ENCODE measurements at places on chromosomes 16 and 17.

- no peak for DNase-seq
These were observed 1.4 kb upstream of the KRTAP29-1 start for GRCh38 chr17:41304091-41304490.

- DNase-seq, result no peak
These were observed 7.3 kb downstream of the ENDOV start for GRCh38 chr17:80422276-80422675.

- no peak for DNase-seq
These were observed 14.9 kb upstream of the C16orf54 start for GRCh38 chr16:29760567-29761279.

GRCh38 chr17:8868529-8868951 lies 1.1 kb upstream of the PIK3R6 start:
- no peak for DNase-seq

- DNase-seq, result no peak
These were observed 57.4 kb downstream of the PLCG2 start for GRCh38 chr16:81836279-81837054.

DNA sequence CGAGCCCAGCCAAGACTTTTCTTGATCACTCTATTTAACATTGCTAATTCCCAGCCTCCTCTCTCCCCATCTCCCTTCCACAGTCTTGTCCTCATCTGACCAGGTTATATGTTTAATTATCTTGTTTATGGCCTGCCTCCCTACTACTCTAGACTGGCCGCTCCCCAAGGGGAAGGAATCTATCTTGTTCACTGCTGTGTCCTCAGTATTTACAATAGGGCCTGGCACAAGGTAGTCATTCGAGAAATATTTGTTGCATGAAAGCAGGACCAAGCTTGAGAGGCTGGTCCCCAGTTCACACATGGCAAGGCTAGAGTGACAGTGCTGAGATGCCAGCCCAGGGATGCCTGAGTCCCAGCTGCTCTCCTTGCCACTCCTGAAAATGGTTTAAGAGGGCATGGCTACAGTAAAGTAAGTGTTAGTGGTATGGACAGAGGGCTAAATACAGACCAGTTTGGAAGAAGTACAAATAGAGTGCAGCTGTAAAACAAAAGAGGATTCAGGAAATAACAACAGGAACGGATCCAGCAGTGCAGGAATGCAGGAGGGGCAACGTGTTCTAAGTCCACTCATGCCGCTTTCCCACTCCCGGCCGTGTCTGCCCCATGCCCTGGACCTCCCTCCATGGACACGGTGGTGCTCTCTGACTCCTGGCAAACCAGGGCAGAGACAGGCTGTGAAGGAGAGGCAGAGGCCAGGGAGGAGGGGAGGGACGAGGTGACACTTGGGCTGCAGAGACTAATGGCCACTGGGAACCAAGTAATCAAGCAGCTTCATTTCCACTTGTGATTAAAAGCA lies 65.6 kb downstream of the TOM1L2 start:
- no peak for DNase-seq

DNA sequence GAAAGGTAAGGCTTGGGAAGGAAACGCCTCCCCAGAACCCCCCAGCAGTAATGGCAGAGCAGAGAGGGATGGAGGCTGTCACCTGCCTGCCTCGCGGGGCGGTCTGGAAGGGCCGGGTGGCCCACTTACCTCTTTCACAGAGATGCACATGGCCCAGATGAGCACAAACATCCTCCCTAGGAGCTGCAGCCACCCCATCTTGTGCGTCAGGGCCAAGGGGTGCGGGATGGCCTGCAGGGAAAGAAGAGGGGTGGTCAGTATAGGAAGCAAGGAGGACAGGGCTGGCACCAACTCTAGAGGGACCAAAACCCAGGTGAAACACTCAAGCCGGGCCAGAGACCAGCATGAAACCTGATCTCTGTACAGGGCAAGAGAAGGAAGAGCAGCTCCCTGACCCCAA lies 29.7 kb downstream of the TRPV3 start:
- DNase-seq, result no peak

DNA sequence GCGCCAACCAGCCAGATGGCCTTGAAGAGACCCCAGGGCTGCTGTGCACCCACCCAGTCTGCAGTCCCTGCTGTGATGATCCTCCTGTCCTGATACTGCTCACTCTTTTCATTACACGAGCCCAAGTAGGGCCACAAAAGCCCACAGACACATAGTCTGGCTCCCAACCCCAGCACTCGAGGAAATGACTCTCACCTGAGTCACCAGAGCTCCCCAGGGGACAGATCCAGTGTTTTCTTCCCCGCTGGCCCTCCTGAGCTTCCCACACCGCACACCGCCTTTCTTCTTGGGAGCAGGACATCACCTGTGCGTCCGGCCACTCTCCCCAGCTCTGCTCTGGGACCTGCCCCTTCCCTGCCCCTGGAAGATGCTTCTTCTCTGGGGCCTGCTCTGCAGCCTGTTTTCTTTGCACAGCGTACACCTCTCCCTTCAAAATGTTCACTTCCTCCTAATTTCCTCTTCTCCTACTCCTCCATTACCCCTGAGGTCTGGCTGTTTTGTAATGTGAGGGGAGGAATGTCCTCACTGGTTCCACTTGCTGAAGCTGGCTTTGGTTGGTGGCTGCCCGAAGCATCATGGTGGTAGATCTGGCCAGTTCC lies 2.0 kb upstream of the SCN4A start:
- no peak for DNase-seq

DNA sequence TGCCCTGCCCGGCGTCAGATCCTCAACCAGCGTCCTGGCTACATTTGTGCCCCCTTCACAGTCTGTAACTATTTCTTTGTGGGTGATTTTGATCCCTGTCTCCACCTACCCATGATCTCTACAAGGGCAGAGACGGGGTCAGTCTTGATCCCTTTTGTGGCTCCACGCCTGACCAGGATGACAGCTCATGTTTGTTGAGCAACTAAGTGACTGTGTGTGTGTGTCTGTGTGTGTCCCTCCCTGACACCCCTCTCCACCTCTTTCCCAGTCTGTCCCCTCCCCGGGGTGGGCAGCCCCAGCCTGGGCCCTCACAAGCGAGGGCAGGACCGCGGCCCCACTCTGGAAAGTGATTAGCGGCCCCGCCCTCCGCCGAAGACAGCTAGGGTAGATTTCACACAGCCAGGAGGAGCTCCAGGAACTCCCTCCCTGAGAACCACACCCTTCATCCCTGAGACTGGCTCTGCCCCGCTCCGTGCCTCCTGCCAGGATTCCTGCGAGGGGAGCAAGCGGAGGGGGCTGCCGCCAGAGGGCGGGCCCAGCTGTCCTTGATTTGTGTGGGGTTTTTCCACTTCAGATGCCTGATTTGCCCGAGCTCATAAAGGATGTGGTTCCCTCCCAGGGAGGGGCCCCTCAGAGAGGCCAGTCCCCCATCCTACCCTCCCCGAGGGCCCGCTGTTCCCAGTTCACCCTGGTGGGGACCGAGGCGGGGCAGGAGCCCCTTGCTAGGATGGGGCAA lies 5.3 kb upstream of the HS3ST6 start:
- DNase-seq, result peak; percentile 52

DNA sequence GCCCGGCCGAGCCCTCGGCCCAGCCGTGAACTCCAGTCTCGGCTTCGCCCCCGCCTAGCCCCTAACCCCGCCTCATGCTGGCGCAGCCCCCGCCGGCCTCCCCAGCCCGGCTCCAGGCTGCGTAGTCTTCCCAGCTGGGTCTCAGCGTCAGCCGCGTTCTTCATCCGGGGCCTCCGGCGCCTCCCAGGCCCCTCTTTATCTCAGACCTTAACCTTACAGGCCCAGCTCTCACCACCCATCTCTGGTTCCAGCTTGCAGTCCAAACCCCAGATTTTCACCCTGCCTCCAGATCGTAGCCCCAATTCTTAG lies at the start of gene PROCA1:
TSS of gene PROCA1 (minus strand) at position 166 of the 309 bp plus-strand sequence. CDS start 228 bp downstream, outside the sequence.
- no peak for DNase-seq

DNA sequence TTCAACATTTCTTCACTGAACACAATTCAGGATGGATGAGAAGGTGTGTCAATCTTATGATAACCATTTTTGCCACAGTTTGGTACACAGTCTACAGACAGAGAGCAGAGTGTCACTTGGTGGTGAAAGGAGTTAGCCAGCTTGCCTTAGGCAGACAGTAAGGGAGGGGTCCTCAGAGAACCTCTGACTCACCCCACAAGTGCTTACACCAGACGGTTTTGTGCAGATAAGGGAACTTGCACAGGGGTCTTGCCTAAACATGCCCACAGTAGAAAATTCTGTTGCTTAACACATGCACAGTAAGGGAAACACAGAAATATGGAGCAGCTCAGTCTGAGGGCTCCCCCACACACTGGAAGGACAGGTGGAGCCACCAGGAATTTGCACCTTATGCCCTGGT lies 204.5 kb upstream of the CDH8 start:
- no peak for DNase-seq

- no peak for DNase-seq
These were observed 471.6 kb upstream of the ERCC4 start for GRCh38 chr16:13448346-13448745.

GRCh38 chr16:86965840-86966550 lies 351.2 kb downstream of the C16orf95 start:
- no peak for DNase-seq

GRCh38 chr17:21379080-21379711 lies 3.0 kb downstream of the KCNJ12 start:
- no peak for DNase-seq

DNA sequence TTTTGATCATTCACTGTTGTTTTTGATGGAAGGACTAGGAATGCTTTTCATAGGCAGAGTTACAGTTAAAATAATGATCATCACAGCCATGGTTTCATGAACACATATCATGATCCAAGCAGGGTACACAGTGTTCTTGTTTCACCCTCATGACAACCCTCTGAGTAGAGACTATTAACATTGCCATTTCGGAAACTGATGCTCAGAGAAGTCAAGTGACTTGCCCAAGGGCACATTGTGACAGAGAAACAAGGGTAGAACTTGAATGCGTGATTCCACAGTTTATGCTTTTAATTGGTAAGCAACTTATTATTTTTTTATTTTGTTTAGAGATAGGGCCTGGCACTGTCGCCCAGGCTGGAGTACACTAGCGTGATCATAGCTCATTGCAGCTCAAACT lies 202.3 kb downstream of the KATNIP start:
- DNase-seq, result no peak

DNA sequence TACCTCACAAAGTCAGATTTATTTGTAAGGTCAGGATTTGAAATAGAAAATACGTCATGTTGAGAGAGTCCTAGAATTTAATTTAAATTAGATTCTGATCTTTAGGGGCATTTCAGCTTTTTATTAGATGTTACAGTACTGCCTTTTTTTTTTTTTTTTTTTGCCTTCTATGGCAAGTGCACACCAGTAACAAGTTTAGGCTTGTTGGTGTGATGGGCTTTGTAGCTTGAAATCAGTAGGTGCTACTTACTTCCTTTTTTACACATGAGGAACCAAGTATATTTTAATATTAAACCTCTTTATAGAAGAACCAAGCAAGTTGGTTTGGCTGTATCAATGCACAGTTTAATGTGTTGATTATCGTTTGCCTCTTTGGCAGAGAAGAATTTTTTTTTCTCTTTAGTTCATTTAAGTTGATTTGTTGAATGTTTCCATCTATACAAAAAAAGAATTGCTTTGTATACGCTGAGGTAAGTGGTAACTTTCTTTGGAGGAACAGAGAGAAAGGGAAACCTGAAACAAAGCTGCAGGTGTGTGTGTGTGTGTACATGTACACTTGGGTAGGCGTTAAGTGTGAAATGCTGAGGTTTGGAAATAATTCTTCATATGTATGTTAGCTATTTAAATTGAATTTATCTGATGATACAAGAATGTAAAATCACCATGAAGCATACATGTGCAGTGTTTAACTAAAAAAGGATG lies 15.7 kb downstream of the RBL2 start:
- no peak for DNase-seq

DNA sequence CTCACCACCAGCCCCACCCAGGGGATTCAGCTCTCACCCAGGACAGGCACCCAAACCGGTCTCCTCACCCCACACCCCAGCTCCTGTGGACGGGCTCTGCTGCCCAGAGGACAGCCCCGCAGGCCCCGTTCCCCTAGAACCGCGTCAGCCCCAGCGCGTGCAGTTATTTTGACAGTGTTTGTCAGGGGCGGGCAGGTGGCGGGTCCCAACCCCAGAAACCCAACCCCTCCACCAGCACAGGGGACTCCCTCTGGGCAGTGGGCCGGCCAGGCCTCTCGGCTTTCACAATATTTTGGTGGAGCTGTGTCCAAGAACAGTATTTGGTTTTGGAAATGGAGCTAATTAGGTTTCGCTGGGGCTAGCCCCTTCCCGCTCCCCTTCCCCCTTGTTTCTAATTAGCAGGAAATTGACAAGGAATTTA lies 44.8 kb downstream of the BAHCC1 start:
- DNase-seq, result no peak

- no peak for DNase-seq
These were observed 253.6 kb downstream of the ZFHX3 start for GRCh38 chr16:72794319-72794718.

DNA sequence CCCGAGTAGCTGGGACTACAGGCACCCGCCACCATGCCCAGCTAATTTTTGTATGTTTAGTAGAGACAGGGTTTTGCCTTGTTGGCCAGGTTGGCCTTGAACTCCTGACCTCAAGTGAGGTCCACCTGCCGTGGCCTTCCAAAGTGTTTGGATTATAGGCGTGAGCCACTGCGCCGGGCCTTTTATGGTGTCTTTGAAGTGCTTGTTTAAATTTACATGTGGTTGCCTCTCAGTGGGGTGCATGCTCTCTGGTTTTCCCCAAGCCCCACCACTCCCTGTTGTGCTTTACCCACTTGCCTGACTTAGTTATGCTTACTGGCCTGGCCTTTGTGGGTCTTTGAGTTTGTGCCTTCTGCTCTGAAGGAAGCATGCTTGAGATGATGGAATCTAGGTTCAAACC lies 132.0 kb downstream of the PRKCB start:
- no peak for DNase-seq

- DNase-seq, result no peak
These were observed 4.5 kb upstream of the SAMD14 start for GRCh38 chr17:50134206-50135110.

- DNase-seq, result no peak
These were observed 3.6 kb downstream of the MAP2K4 start for GRCh38 chr17:12024327-12024726.

GRCh38 chr16:80197741-80198201 lies 343.0 kb upstream of the DYNLRB2 start:
- DNase-seq, result peak; percentile 17

DNA sequence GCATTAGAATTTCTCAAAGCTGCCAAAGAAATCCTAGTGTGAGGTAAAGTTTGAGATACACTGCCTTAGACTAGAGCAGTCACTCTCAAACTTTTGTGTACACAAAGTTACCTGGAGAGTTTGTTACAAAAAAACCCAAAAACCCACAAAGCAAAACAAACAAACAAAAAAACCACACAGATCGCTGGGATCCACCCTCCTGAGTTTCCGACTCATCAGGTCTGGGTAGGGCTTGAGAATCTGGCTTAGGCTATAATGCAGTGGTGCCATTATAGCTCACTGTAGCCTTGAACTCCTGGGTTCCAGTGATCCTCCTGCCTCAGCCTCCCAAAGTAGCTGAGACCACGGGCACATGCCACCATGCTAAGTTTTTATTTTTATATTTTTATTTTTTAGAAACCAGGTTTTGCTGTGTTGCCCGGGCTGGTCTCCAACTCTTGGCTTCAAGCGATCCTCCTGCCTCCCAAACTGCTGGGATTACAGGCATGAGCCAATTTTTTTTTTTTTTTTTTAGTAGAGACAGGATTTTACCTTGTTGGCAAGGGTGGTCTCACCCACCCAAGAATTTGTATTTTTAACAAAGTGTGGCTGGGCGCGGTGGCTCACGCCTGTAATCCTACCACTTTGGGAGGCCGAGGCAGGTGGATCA lies 22.3 kb upstream of the SMG1 start:
- no peak for DNase-seq

Data from activated T-cell treated with anti-CD3 and anti-CD28 coated beads, Interleukin-2, amount 50 U/mL, for 48 hours (primary cell).